ENCODE measurements at places on chromosomes 7 and 10.

DNA sequence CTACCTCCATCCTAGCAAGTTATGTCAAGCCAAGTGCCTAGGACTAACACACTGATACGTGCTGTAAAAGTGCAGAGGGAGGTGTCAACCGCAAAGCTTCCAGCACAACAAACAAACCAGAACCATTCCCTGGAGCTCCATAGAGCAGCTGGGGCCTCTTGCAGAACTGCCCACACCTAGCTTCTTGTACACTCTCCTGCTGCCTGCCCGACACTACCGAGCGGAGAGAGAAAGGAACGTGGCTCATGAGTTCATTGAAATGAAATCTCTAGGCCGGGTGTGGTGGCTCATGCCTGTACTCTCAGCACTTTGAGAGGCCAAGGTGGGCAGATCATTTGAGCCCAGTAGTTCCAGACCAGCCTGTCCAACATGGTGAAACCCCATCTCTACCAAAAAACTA, 73.5 kb downstream of the MKI67 start:
- no peak for DNase-seq

DNA sequence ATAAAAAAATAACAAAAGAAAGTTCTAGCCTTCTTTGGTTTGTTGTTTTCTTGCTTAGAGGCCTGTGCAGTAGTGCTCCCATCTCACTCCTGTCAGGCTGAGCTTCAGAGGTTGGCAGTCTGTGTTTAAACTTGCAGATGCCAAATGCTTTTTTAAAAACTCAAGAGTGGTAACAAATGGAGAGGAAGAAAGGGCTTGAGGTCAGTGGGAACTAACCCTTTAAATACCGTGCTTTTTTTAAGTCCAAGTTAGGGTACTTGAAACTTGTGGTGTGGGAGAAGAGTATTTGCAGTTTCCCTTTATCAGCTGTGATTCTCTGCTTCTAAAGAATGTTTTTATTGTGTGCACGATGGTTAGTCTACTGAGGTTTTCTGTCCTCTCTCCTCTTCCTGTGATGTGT, 29.4 kb downstream of the ZRANB1 start:
- DNase-seq, result no peak

DNA sequence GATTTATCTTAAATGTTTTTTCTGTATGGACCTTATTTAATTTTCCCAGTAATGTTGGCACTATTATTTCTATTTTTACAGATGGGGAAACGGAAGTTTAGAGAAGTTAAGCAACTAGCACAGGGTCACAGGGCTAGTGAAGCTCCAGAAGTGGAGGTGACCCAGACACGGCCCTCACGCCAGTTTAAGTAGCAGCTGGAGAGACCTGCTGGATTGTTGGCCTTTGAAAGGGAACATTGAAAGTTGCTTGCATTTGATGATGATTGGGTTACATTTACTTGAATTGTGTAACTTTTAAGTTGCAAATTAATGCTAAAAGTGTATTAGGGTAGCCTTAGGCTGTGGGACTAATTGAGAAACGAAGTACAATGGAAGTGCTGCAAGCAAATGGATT, 25.6 kb downstream of the CDK14 start:
- no peak for DNase-seq

GRCh38 chr10:95532536-95532935, 28.6 kb downstream of the SORBS1 start:
- no peak for DNase-seq

DNA sequence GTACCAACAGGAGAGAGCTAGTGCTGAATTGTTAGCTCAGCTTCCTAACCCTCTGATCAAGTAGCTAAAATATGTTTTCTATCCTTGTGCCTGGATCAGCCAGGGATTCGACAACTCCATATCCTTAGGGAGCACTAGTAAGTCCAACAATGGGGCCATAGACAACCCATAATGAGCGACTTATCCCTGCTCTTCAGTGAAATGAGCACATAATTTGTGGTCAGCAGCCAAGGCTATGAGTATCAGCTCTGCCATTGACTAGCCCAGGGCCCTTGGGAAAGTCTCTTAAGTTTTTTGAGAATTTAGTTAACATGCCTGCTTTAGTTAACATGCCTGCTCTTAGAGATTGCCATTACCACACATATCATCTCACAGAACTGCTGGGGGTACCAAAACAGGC, 39.3 kb downstream of the COL1A2 start:
- no peak for DNase-seq

DNA sequence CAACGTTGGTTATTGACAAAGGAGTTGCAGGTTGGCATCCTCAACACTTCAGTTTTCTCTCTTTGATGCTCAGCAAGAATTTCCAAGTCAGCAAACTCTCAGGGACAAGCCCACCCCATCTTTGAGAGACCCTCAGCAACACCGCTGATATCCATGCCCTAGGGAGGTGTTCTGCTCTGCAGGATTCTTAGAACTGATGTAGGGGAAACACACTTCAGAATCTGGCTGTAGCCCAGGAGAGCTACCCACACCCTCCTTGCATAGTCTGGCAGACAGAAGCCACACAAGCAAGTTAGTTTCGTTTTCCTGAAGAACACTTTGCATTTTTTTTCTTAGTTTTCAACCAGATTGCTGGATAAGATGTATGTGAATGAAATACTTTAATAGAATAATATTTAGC, 822 bp downstream of the SAMD9L start:
- DNase-seq, result no peak

DNA sequence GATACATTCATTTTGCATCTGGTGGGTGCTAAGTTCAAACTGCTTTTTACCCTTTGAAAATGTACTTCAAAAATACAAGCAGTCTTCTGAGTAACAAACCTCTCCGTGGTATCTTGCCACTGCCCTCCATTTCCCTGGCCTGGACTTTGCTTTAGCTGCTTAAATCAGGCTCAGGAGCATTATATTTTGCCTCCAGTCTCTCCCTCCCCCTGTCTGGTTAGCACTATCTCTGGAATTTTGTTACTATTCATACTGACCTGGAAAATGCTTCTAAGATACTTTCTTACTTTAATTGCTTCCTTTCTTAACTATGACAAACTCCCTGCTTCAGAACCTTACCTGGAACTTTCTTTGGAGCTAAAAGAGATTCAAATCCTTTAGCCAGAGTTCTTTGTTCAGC, 369.8 kb downstream of the GFRA1 start:
- DNase-seq, result no peak

GRCh38 chr10:127386606-127387327, 162.3 kb upstream of the NPS start:
- DNase-seq, result no peak

- DNase-seq, result no peak
Measured at GRCh38 chr7:33591490-33591889, 313.8 kb upstream of the BMPER start.

- no peak for DNase-seq
Measured at GRCh38 chr10:114631666-114632417, 26.2 kb downstream of the ABLIM1 start.

- DNase-seq, result no peak
Measured at GRCh38 chr10:62381385-62382102, 7.4 kb downstream of the ZNF365 start.

GRCh38 chr10:110401401-110402076, 96.2 kb upstream of the DUSP5 start:
- DNase-seq, result no peak

GRCh38 chr10:71757399-71757922, 15.9 kb downstream of the VSIR start:
- no peak for DNase-seq

- DNase-seq, result no peak
Measured at GRCh38 chr10:35341521-35341920, 5.2 kb downstream of the CCNY start.

- DNase-seq, result no peak
Measured at GRCh38 chr10:25972631-25973030, 38.6 kb downstream of the MYO3A start.

- no peak for DNase-seq
Measured at GRCh38 chr10:97188261-97188711, 2.5 kb upstream of the SLIT1 start.
